ENCODE measurements at places on chromosomes 13 and 19.

DNA sequence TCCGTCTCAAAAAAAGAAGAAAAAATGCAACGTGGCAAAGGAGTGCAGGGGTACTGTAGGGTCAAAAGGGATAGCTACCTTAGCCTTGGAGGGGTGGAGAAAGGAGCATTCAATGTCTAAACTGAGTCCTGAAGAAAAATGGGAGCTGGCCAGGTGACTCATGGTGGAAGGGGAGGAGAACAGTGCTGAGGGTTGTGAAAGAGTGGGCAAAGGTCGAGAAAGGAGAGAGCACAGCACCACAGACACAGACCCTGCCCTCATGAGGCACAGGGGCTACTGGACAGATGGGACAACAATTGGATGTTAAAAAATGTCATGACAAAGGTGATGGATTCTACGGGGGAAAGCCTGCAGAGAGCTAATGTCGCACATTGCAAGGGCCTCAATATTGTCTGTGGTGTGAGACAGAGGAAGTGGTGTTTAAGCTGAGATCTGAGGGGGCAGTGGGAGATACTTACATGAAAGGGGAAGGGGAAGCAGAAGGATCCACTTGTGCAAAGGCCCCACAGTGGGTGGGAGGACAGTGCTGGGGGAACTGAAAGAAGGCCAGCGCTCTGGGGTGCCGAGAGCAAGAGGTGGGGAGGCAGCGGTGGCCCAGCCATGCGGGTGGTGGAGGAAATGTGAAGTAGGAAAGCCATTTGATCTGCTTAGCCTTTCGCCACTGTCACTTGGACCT lies 42.9 kb upstream of the URAD start:
- DNase-seq, result no peak

GRCh38 chr19:2194513-2195078 lies 30.9 kb downstream of the DOT1L start:
- no peak for DNase-seq

DNA sequence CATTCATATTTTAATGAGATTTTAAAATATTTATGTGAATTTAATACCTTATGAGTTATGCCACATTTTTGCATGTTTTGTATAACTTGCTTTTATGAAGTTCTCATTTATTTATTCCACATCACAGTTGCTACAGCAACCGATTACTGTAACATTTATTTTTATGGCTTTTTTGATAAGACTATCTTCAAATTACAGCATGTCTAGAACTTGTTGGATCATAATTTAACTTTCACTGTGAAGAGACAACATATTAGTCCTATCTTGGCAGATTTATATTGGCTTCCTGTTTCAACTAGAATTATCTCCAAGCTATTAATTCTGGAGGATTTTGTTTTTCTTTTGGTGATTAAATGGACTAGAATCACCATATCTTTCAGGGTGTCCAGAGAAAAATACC lies 793.7 kb upstream of the SLITRK5 start:
- no peak for DNase-seq

DNA sequence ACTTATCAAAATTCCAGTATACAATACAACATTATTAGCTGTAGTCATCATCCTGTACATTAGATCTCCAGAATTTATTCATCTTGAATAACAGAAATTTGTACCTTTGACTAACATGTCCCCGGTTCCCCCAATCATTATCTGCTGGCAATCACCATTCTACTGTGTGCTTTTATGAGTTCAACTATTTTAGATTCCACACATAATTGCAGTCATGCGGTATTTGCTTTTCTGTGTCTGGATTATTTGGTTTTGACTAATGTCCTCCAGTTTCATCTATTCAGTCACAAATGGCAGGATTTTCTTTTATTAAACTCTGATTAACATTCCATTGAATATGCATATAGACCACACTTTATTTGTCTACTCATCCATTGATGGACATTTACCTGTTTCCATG lies 530.7 kb upstream of the SLITRK1 start:
- peak; percentile 34 for DNase-seq

GRCh38 chr19:34957830-34958751 lies 5.9 kb downstream of the ZNF792 start:
- no peak for DNase-seq

DNA sequence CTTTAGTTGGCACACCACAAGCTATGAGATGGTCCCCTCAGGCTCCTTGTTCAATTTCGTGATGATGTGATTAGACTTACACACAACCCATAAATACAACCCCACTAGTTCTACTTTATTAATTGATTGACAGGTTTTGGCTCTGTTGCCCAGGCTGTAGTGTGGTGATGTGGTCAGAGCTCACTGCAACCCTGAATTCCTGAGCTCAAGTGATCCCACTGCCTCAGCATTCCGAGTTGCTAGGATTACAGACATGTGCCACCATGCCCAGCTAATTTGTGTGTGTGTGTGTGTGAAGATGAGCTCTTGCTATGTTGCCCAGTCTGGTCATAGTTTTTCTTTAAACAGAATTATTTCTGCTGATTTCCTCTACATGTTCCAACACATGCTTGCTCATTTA lies 17.5 kb upstream of the HTR2A start:
- no peak for DNase-seq
